ENCODE measurements at places on chromosomes 13 and 19.

DNA sequence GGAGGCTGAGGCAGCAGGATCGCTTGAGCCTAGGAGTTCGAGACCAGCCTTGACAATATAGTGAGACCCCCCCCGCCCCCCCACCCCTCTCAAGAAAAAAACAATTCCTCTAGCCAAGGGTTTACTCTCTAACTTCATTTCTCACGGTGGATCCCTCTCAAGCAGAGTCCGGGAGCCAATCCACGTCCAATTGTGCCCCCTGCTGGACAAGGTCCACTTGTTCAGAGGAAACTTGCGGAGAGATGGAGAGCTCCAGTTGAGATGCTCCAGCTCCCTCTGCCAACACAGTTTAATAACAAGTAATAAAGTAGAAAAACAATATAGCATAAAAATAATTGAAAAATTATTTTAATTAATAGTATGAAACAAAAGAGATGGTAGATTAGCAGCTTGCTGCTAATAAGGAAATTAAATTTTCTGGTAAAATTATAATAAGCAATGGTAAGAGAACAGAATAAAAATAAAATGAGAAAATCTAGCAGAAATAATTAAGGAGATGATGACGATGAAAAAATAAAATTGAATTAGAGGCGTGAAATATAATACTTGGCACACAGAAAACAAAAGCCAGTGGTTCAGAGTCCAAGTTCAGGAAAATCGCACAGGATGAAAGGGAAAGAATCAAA, 14.5 kb upstream of the SIGLEC14 start:
- DNase-seq, result peak; percentile 30

DNA sequence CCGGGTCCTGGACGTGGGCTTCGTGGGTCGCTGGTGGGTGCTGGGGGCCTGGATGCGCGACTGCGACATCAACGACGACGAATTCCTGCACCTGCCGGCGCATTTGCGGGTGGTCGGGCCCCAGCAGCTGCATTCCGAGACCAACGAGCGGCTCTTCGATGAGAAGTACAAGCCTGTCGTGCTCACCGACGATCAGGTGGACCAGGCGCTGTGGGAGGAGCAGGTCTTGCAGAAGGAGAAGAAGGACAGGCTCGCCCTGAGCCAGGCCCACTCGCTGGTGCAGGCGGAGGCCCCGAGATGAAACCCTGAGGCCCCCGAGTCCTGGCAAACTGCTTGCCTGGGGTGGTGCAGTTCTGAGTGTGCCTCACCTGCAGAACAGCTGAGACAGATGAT, 787 bp downstream of the TIMM29 start:
- DNase-seq, result no peak

DNA sequence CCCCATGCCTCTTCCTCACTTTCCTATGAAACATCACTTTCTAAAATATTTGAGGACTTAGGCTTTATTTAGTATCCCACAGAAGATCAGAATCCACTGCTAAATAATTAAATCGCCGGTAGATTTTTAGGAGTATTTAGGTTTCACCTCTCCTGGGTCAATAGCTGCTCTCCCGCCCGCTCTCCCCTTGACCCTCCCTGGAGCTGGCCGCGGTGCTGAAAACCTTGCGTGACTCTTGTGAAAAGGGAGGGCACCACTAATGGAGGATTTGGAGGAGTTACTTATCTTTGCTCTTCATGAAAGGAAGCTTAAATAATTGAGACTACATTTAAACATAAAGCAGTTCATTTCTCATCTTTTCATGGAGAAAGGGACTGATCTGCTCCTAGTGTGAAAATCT, 14.1 kb downstream of the POU4F1 start:
- DNase-seq, result no peak

GRCh38 chr19:48874303-48875135, 2.3 kb downstream of the PPP1R15A start:
- DNase-seq, result no peak

DNA sequence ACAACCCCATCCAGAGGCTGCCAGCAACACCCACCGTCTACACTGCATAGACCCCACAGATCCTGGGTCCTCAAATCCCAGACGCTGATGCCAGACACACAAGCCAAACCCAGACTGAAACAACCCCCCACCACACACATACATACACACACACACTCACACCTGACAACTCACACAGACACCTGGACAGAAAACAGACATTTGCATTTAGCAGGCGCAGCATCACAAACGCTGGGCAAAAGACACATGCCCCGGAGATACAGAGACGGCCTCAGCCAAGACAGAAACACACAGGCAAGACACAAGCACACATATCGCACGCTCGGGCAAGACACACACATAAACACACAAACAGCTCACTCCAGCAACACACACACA, 1.3 kb downstream of the BBC3 start:
- no peak for DNase-seq

GRCh38 chr13:71513411-71514033, 353.5 kb downstream of the DACH1 start:
- no peak for DNase-seq

GRCh38 chr19:8208922-8209461, at the start of gene CERS4:
TSS of gene CERS4 (plus strand) at chr19:8209370. CDS start at chr19:8251077, 41,707 bp downstream.
- peak; percentile 72 for DNase-seq

- DNase-seq, result no peak
Observed at GRCh38 chr13:35499196-35499662, 22.7 kb upstream of the MAB21L1 start.

GRCh38 chr13:98915563-98915962, 62.3 kb downstream of the DOCK9 start:
- no peak for DNase-seq

- DNase-seq, result no peak
Observed at GRCh38 chr19:20611866-20612265, 46.3 kb upstream of the ZNF737 start.

DNA sequence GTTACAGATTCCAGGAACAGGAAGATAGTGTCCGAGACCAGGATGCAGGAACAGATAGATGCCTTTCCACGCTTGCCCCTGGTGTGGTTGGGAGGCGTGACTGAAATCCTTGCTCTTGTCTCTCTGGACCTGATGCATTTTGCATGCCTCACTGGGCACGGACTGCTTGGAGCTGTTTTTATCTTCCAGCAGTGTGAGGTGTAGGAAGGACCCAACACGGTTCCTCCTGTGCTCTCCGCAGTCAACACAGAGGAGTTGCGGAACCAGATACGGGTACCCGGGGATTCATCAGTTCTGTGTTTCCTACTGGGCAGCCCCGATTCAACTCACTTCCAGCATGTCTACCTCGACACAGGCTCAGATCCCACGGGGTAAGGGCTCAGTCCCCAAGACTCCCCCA, 6.5 kb downstream of the DOT1L start:
- no peak for DNase-seq

Measured in activated T-cell treated with anti-CD3 and anti-CD28 coated beads for 4 hours (primary cell).